ENCODE measurements at places on chromosomes 11 and 22. TPM values are rescaled to one million over a fixed set of nuclear protein-coding genes. Genes with fewer than 3 reads are reported as not detected.

Gene CCDC116
- total RNA-seq, result 0.19 TPM

Gene GAL3ST3
- total RNA-seq, result not detected

Gene MICALL1
- 16.8 TPM for total RNA-seq

Gene MTFP1
- 5.4 TPM for total RNA-seq

Gene MYOD1
- total RNA-seq, result not detected

Gene SAA2
- total RNA-seq, result not detected

Gene OR51I1
- 0.06 TPM for total RNA-seq

Gene OR5P2
- not detected for total RNA-seq

Gene FAM180B
- total RNA-seq, result not detected

Gene ZC3H12C
- total RNA-seq, result 12.4 TPM

Gene WT1
- total RNA-seq, result not detected

Gene POU2AF3
- not detected for total RNA-seq

Gene KCNK4
- total RNA-seq, result not detected

Gene TRAF6
- 7.1 TPM for total RNA-seq

Gene TIGD3
- total RNA-seq, result not detected

Gene BBOX1
- total RNA-seq, result not detected

Gene NAALADL1
- total RNA-seq, result 27.0 TPM

Gene CHCHD10
- 5.5 TPM for total RNA-seq

Gene MUC2
- total RNA-seq, result not detected

Gene INS
- total RNA-seq, result not detected

Gene PHETA2
- 11.4 TPM for total RNA-seq

Gene TRIM66
- 7.8 TPM for total RNA-seq

Gene OVOL1
- not detected for total RNA-seq

Gene OR5A1
- not detected for total RNA-seq

Gene RNF214
- 8.7 TPM for total RNA-seq

Gene ST3GAL4
- 26.6 TPM for total RNA-seq

Gene PRAME
- total RNA-seq, result 0.06 TPM

Gene IFITM1
- total RNA-seq, result 32.6 TPM

Gene GAS2
- 2.0 TPM for total RNA-seq

Gene TMEM184B
- 24.6 TPM for total RNA-seq

Gene LRRC74B
- total RNA-seq, result not detected

Gene HTATIP2
- 32.2 TPM for total RNA-seq

Gene MRPL40
- total RNA-seq, result 49.0 TPM

Gene MPST
- total RNA-seq, result 38.7 TPM

Gene SCUBE2
- 5.5 TPM for total RNA-seq

Gene GLYATL2
- total RNA-seq, result 1.2 TPM

Gene COX8A
- total RNA-seq, result 467 TPM

Gene KLHDC7B
- under 0.01 TPM for total RNA-seq

Gene PGA5
- not detected for total RNA-seq

Gene GNAZ
- total RNA-seq, result 1.8 TPM

Gene MMP3
- total RNA-seq, result 0.06 TPM
